ENCODE measurements at places on chromosomes 5 and 9. TPM values are rescaled to one million over a fixed set of nuclear protein-coding genes. Genes with fewer than 3 reads are reported as not detected.

The NELFB gene
- 36.5 TPM for total RNA-seq

The ARL15 gene
- 22.3 TPM for total RNA-seq

The MZB1 gene
- not detected for total RNA-seq

The UBE2QL1 gene
- total RNA-seq, result under 0.01 TPM

The RASGEF1C gene
- total RNA-seq, result not detected

The POU5F2 gene
- 1.2 TPM for total RNA-seq

The RBM18 gene
- total RNA-seq, result 11.0 TPM

The LRRC19 gene
- total RNA-seq, result not detected

The PCDHAC1 gene
- total RNA-seq, result 0.09 TPM

The GKAP1 gene
- 0.55 TPM for total RNA-seq

The MLANA gene
- total RNA-seq, result 0.05 TPM

The HAVCR1 gene
- total RNA-seq, result not detected

The NUDT12 gene
- total RNA-seq, result 17.2 TPM

The SOHLH1 gene
- total RNA-seq, result not detected

The RNF180 gene
- 15.2 TPM for total RNA-seq

The ANKRD18A gene
- not detected for total RNA-seq

The RPS23 gene
- 1,641 TPM for total RNA-seq

The PRDM9 gene
- total RNA-seq, result not detected

The ARHGEF39 gene
- total RNA-seq, result 0.92 TPM

The FGF1 gene
- total RNA-seq, result 3.3 TPM

Measured in smooth muscle cell of the umbilical artery (primary cell).